Stimulated activated CD4-positive, alpha-beta T cell treated with anti-CD3 and anti-CD28 coated beads, Interleukin-4, amount 100 ng/mL, for 1 hour (primary cell): ENCODE measurements at places on chromosomes 5 and 9.

GRCh38 chr5:133246376-133247150 lies 194.8 kb downstream of the HSPA4 start:
- DNase-seq, result no peak

GRCh38 chr5:68408345-68408871 lies 192.9 kb downstream of the PIK3R1 start:
- no peak for DNase-seq

- no peak for DNase-seq
These were observed 177.6 kb upstream of the FBXL7 start for GRCh38 chr5:15322421-15322820.

- no peak for DNase-seq
These were observed 215.3 kb downstream of the TLR4 start for GRCh38 chr9:117919538-117919937.

GRCh38 chr5:166722939-166723338 lies 1568.5 kb upstream of the WWC1 start:
- no peak for DNase-seq

DNA sequence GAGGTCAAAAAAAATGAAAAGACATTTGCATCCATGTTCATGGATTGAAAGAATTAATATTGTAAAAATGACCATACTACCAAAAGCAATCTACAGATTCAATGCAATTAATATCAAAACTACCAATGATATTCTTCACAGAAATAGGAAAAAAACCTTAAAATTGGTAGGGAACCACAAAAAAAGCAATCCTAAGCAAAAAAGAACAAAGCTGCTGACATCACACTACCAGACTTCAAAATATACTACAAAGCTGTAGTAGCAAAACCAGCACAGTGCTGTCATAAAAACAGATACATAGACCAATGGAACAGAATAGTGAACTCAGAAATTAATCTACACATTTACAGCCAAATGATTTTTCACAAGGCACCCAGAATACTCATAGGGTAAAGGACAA lies 34.3 kb downstream of the RGMB start:
- no peak for DNase-seq

DNA sequence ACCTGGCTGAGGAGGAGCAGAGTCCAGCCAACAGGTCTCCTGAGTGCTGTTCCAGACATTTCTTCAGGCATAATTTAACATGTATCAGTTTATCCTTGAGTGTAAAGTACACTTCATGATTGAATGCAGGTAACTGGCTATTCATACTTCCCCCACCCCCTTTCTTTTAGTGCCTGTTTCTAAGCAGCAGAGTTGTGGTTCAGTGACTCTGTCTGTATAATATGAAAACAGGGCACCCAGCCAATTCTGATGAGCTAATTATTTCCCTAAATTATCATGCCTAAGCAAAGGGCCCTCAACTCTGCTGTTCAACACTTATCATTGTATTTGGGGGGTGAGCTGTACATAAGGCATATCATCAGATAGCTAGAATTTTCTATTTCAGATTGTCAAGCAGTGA lies 51.9 kb upstream of the ZSWIM6 start:
- DNase-seq, result no peak

- DNase-seq, result no peak
These were observed 102.3 kb downstream of the ENC1 start for GRCh38 chr5:74538206-74538661.

- DNase-seq, result no peak
These were observed 130.6 kb downstream of the MYO10 start for GRCh38 chr5:16805486-16805885.

- no peak for DNase-seq
These were observed 57.2 kb downstream of the MTRR start for GRCh38 chr5:7925961-7926695.

GRCh38 chr5:6194906-6195612 lies 183.3 kb downstream of the MED10 start:
- DNase-seq, result no peak

DNA sequence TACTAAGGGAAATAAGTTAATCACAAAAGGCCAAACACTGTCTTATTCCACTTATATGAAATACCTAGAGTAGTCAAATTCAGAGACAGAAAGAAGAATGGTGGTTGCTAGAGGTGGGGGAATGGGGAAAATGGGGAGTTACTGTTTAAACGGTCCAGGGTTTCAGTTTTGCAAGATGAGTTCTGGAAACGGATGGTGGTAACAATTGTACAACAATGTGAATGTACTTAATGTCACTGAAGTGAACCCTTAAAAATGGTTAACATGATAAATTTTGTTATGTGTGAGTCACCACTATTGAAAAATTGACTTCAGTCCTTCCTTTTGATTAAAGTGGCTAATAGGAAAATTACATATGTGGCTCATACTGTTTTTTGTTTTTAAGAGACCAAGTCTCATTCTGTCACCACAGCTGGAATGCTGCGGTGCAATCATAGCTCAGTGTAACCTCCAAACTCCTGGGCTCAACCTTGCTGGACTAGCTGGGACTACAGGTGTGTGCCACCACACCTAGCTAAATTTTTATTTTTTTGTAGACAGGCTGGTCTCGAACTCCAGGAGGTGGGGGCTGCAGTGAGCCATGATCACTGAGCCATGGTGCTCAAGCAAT lies 8.7 kb downstream of the UBQLN1 start:
- no peak for DNase-seq

DNA sequence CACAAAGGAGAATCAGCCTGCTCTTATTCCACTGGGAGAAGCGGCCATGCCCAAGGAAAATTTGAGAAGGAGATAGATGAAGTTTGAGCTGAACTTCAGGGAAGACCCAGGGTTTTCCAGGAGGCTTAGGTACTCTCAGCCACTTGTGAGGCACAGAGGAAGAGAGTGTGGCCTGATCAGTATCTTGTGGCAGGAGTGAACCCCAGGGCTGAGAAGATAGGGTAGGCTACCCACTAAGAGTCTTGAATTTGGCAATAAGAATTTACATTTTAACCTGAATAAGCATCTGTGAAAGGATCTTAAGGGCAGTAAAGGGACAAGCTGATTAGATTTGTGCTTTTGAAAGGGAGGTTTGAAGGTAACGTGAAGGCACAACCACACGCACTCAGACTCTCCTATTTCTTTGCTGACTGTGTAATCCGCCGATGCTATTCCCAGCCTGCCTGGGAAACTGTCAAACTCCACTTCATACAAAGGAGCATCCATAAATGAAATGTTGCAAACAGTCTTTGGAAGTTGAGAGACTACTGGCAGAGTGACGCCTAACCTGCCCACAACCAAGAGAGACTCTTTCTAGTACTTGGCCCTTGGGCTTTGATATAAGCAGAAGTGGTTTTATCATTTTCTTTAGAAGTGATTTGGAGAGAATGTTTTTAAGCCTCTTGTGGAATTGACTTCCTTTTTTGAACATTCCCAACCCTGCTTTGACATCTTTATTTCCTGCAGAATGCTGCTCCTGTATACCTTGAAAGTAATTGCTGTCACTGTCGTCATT lies 108.2 kb upstream of the VCAN start:
- no peak for DNase-seq

DNA sequence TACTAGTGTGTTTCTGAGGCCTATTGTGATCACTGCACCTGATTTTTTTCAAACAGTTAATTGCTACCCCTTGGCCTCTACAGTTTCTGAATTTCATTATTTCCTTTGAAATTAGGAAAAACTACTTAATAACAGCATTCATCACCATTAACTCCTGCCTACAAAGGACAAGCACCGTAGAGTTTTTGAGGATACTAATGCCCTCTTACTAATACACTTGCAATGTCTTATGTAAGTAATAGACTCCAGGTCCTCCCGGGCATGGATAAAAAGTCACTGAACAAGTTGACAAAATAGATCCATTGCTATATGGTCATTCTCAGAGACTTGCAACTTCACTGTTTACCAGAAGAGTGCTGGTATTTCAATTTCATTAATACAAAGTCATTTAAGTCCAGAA lies 1172.5 kb downstream of the CDH12 start:
- no peak for DNase-seq

- DNase-seq, result no peak
These were observed 504.5 kb downstream of the NR2F1-AS1 start for GRCh38 chr5:93076566-93076965.

GRCh38 chr9:92061184-92061583 lies 54.0 kb downstream of the SPTLC1 start:
- no peak for DNase-seq

GRCh38 chr5:96716716-96717115 lies 54.5 kb downstream of the CAST start:
- DNase-seq, result no peak

GRCh38 chr5:3179220-3179619 lies 416.4 kb upstream of the IRX1 start:
- DNase-seq, result no peak

GRCh38 chr5:179326122-179326927 lies 18.9 kb downstream of the ADAMTS2 start:
- DNase-seq, result no peak

DNA sequence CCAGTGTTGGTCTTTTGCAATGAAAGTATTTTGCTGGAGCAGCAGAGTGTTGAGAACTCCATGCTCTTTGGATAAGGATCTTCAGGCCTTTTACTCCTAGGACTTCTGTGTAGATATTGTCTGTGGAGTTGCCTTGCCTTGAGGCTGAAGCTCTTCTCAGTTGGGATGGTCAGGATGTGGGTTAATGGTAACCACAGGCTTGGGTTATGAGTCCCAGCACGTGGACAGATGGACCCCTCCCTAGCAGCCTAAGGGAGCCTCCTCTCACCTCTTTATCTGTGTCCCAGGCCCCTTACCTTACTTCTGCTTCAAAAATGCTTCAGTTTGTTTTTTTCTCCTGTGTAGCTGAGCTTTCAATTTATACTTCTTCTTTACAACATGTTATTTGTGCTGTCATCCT lies 109.9 kb downstream of the MEGF10 start:
- DNase-seq, result no peak

DNA sequence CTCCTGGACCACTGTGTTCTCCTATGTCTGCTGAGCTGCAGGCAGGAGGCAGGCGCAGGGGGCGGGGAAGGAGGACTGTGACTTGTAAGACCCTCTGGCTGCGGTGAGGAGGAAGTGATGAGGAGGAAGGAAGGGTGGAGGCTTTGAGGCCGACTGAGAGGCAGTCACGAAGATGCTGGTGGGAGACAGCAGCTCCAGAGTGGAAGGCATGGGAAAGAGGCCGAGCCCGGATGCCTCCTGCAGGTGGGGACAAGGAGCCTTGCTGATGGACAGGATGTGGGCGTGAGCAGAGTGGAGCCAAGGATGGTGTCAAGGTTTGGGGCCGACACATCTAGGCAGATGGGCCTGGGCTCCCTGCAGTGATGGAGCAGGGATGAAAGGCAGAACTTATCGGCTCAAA lies 74.3 kb upstream of the ICE1 start:
- DNase-seq, result no peak

GRCh38 chr5:169637549-169638121 lies 560 bp downstream of the DOCK2 start:
- peak; percentile 71 for DNase-seq

GRCh38 chr9:137674307-137674975 lies 55.6 kb downstream of the EHMT1 start:
- DNase-seq, result no peak

- DNase-seq, result no peak
These were observed 72.4 kb downstream of the TMEM215 start for GRCh38 chr9:32855752-32856151.

GRCh38 chr5:56514245-56514644 lies 281.1 kb upstream of the ANKRD55 start:
- no peak for DNase-seq

DNA sequence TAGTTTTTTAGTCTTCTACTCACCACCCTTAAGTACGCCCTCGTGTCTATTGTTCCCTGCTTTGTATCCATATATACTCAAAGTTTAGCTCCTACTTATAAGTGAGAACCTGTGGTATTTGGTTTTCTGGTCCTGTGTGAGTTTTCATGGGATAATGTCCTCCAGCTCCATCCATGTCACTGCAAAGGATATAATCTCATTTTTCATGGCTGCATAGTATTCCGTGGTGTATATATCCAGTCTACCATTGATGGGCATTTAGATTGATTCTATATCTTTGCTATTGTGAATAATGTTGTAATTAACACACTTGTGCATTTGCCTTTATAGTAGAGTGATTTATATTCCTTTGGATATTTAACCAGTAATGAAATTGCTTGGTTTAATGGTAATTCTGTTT lies 579.9 kb downstream of the CDH18 start:
- no peak for DNase-seq

DNA sequence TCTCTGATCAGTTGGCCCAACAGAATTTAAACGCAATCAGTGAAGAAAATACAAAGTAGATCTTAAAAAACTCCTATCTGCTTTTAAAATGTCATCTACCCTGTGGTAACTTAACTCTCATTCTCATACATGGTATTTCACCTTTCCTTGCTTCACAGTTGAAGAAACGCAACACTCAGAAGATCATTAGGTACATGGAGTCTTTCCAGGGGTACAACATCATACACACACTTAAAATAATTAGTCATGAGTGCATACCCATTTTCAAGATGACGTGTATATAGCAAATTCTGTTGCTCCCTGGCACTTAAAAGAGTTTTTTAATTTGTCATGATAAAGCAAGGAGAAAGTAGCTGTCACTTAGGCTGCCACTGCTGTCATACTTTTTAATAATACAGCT lies 259.9 kb downstream of the BNC2 start:
- no peak for DNase-seq

DNA sequence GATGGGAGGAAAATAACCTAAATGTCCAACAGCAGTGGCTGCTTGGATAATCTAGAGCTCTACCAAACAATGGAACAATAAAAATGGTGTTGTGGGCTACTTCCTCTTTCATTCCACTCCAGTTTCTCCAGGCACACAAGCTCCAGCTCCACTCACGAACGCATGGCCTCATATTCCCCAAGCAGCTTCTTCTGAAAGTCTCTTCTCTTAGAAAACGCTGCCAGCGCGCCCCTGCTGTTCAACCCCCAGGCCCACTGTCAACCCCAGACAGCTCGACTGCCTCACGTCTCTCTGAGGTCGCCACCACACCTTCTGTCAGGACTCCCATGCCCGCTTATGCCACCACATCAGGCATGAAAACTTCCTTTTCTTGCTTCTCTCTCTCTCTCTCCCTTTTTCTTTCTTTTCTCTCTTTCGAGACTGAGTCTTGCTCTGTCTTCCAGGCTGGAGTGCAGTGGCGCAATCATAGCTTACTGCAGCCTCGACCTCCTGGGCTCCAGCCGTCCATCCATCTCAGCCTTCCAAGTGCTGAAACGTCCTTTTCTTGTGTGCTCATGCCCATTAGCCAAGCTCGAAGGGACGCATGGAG lies 16.2 kb downstream of the OR2V2 start:
- no peak for DNase-seq

GRCh38 chr5:112914584-112914983 lies 7.4 kb downstream of the REEP5 start:
- no peak for DNase-seq
